A549 treated with Hydrocortisone at 1 μM for 4 hours (cell line): ENCODE measurements at places on chromosomes 3 and 15. TPM values are rescaled to one million over a fixed set of nuclear protein-coding genes. Genes with fewer than 3 reads are reported as not detected.

Gene CYP1A1
- total RNA-seq = 1.4 to 2.5 TPM (median 1.8 TPM) in 5 replicates

Gene PPARG
- 37.4 to 43.6 TPM (median 41.5 TPM) in 5 replicates for total RNA-seq

Gene A4GNT
- not detected in 5 replicates for total RNA-seq

Gene TRPM1
- total RNA-seq = not detected in 5 replicates

Gene PLSCR5
- total RNA-seq = not detected in 5 replicates

Gene TGM5
- total RNA-seq = not detected in 5 replicates

Gene SYNPR
- not detected in 5 replicates for total RNA-seq

Gene SCG5
- total RNA-seq = 1.6 to 2.7 TPM (median 2.0 TPM) in 5 replicates

Gene DPH6
- total RNA-seq = 12.7 to 16.2 TPM (median 13.4 TPM) in 5 replicates

Gene EPHA3
- total RNA-seq = not detected in 5 replicates

Gene GHRL
- total RNA-seq = 0.13 TPM in 1 of 5 replicates, not detected in the others

Gene PLA2G4E
- total RNA-seq = 0.03 TPM in 1 of 5 replicates, not detected in the others

Gene DOCK3
- 0.29 to 0.38 TPM (median 0.35 TPM) in 5 replicates for total RNA-seq

Gene ARL14
- total RNA-seq = 0.25 to 0.52 TPM (median 0.40 TPM) in 5 replicates

Gene GABRR3
- not detected in 5 replicates for total RNA-seq

Gene MYO5C
- 5.5 to 7.5 TPM (median 6.4 TPM) in 5 replicates for total RNA-seq

Gene ZNF197
- total RNA-seq = 1.3 to 2.5 TPM (median 1.8 TPM) in 5 replicates

Gene TAGLN3
- total RNA-seq = not detected in 5 replicates

Gene NT5DC2
- 86.6 to 102 TPM (median 96.8 TPM) in 5 replicates for total RNA-seq

Gene COPG1
- 68.6 to 96.1 TPM (median 75.6 TPM) in 5 replicates for total RNA-seq

Gene GREM1
- 3.2 to 9.3 TPM (median 4.9 TPM) in 5 replicates for total RNA-seq

Gene NPHP3
- total RNA-seq = 6.6 to 8.9 TPM (median 8.6 TPM) in 5 replicates

Gene LYZL4
- not detected in 5 replicates for total RNA-seq

Gene CACNA1D
- 0.47 to 1.3 TPM (median 0.83 TPM) in 5 replicates for total RNA-seq

Gene WNT7A
- total RNA-seq = 0.03 to 0.09 TPM (median 0.05 TPM) in 5 replicates

Gene RTP3
- total RNA-seq = not detected in 5 replicates

Gene IGDCC3
- 0.07 to 0.18 TPM (median 0.09 TPM) in 5 replicates for total RNA-seq

Gene MESP1
- total RNA-seq = 1.2 to 8.5 TPM (median 6.7 TPM) in 5 replicates

Gene SLC12A1
- total RNA-seq = not detected in 5 replicates

Gene PRR20G
- 0.91 to 2.4 TPM (median 1.9 TPM) in 5 replicates for total RNA-seq

Gene ACAN
- total RNA-seq = 0.51 to 1.2 TPM (median 0.93 TPM) in 5 replicates

Gene TNFSF10
- 0.06 to 0.12 TPM (median 0.08 TPM) in 3 of 5 replicates, not detected in the others for total RNA-seq
